ENCODE measurements at places on chromosomes 2 and 18.
A peak's percentile ranks its signal among the peaks of the same experiment; 100 is the strongest.

- no peak for DNase-seq
Measured at GRCh38 chr2:114192362-114192761, 250.1 kb upstream of the DPP10 start.

GRCh38 chr18:10927286-10927992, 221.9 kb downstream of the PIEZO2 start:
- DNase-seq: no peak

DNA sequence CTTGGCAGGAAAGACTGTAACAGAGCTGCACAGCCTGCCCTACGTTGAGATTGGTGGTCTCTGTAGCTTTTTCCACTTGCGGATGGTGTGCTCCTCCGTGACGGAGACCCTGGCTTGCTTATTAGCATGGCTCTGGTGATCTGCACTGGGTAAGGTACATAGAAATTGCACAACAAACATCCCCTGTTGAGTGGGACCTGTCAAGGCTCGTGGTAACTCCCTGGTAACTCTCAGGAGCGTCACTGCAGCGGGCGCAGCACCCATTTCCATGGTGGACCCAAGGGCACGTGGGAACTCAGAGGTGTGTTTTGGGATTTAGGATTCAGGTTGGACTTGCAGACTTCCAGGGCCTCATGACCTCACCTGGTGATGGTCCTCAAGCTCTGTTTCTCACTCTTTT, 1.1 kb downstream of the TRAF3IP1 start:
- DNase-seq: no peak

GRCh38 chr18:39799006-39799405, 2156.0 kb upstream of the PIK3C3 start:
- no peak for DNase-seq

DNA sequence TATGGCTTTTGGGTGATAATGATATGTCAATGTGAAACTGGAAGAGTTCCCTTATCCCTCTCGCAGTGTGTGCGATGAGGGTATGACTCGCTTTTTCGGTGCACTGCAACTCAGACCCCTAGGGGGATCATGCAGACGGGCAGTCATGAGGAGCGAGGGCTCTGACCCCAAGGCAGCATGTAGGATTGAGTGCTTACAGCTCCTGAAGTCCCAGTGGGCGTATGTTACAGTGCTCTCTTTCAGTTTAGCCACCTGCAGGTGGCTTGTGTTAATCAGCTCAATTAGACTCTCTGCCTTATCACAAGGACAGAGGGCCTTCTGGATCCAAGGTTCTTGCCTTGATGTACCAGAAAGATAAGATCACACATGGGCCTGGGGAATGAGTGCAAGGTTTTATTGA, 1269.9 kb upstream of the GYPC start:
- no peak for DNase-seq

GRCh38 chr2:178927173-178927572, 120.0 kb upstream of the TTN start:
- no peak for DNase-seq

- DNase-seq: no peak
Measured at GRCh38 chr2:128604045-128604444, 285.4 kb upstream of the HS6ST1 start.

- DNase-seq: no peak
Measured at GRCh38 chr2:126748929-126749518, 93.1 kb downstream of the GYPC start.

DNA sequence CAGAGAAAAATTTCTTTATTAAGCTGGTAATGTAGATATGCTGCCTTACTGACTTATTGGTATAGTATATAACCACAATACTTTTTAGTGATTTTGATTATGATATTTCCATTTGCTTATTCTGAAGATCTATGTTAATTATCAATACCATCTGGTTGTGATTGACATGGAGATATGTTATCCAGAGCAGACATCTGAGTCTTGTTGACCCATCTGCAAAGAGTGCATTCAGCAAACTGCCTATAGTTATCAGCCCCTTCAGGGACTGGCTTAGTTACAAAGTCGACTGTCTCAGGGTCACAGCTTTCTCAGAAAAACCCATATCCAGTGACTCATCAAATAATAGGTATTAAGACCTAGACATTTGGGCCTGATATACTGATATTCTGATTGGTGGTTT, 475.7 kb downstream of the DSC3 start:
- no peak for DNase-seq

DNA sequence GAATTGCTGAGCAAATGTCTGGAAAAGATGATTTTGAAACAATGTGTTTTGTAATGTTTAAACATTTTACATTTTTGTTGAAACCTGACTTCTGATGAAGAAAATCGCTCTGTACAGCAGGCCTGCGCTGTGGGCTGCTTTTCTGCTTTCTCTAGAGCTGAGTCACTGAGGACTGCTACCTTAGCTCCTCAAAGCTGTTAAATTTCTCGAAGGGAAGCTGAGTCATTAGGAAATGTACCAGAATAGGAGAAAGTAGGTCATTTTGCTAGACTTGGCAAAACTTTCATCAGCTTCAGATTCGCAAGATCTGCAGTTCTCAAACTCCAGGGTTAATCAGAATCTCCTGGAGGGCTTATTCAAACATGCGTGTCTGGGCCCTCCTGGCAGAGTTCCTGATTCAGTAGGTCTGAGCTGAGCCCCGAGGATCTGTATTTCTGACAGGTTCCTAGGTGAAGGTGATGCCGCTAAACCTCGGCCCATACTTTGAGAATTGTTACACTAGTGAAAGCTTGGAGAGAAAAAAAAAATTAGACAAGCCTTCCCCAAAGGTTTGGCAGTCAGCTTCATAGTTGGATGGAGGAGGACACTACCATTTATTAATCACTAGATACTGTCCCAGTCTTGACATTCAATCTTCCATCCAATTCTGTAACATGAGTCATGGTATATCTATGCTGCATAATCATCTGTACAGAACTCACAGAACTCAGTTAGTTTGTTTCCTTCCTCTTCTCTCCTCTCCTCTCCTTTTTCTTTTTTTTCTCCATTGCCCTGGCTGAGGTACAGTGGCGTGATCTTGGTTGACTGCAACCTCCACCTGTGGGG, 297.6 kb downstream of the PARD3B start:
- DNase-seq: no peak

DNA sequence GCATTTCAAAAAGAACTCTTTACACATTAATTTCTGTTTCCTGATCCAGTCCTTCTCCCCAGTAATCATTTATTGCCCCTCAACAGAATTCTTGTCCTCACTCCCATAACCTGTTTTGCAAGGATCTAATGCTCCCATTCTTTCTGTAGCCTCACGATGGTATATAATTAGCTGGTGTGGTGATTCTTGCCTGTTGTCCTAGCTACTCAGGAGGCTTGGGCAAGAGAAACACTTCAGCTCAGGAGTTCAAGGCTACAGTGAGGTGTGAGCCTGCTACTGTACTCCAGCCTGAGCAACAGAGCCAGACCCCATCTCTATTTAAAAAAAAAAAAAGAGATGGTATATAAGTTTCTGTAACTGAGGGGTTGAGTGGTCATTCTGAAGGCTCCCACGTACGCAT, 7.7 kb upstream of the TRAPPC8 start:
- no peak for DNase-seq

- no peak for DNase-seq
Measured at GRCh38 chr2:39136799-39137198, 15.9 kb upstream of the SOS1 start.

DNA sequence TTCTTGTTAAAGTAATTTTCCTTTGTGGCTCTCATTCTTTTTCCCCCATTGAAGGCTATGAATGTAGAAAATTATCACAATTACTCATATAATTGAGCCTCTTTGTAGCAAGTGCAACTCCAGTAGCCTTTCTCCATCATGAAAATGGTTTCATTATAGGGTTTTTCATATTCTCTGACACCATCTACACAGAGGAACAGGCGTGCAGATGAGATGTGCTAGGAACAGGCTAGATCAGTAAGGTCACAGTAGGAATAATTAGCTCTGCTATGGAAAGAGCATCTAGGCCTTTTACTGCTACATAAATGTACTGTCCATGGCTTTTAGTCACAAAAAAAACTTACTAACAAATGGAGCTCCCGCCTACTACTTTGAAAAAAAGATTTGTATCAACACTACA, 12.6 kb upstream of the DLX1 start:
- DNase-seq: no peak

DNA sequence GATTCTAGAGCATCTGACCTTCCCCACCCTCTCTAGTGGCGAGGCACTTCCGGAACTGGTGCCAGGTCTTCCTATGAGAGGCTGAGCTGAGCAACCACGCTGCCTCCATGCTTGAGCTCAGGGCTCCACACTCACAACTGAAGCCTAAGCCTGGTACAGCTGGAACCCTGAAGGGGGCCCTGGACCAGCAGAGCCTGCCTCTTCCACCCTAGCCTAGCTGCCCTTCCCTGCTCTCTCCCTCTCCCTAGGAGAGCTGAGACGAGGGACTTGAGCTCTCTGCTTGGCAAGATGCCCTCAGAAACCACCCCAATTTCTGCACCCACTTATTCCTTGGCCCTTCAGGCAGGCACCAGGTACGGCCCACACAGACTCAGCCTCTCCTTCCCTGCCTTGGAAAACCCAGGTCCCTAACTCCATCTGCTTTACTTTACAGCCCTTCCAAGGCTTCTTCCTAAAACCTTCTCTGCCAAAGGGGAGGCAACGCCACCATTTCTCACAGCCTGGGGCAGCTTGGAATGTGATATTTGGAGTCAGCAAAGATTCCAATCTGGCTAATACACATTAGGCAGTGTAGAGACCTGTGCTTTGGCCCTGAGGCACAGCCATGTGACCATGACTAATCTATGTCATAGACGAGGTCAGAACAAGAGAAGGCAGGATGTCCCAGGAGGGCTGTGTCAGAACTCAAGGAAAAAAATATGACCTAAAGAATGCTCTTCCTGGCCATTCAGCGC, 18.8 kb downstream of the COX7A2L start:
- no peak for DNase-seq

- no peak for DNase-seq
Measured at GRCh38 chr2:68594041-68594440, 49.3 kb upstream of the PROKR1 start.

GRCh38 chr2:217736776-217737550, 265.8 kb downstream of the TNS1 start:
- no peak for DNase-seq

DNA sequence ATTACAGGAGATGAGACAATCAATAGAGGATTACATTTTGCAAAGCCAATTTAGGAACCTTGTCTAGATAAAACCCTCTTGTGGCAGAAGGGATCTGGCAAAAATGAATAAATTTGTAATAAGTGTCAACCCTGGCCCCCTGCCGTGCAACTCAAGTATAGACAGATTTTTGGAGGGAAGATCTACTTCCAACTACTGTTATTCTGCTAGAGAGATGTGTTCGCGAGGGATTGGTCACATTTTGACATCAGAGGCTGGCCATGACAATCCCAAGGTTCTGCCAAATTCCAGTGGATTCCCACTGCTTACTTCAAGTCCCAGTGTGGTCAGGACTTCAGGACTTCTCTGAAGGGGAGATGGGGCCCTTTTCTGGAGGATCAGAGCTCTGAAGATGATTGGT, 192.6 kb downstream of the SH3RF3 start:
- DNase-seq: no peak

DNA sequence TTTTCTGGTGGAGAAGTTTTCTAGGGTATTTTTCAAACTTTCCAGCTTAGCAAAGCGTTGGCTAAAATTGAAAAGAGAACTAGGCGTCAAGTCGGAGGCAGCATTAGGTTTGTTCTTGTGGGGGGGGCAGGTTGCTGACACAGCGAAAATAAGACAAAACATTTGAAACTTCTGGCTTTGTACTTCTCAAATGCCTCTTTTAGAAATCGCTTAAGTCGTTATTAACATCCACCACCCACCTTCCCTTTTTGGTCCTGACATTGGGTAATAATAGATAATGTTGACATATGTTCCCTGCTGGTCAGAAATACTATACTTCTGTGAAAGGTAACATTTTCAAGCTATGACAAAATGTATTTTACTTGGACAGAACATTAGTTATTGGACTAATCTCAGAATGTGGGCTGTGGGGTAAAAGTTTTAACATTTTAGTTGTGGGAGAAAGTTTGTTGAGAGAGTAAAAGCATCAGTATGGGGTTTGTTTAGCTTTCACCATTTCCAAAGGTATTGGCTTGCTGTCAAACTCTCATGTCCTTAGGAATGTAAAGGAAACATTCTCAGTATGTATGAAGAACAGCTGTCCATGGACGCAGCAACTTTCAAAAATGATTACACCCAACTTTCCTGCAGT, 88.1 kb upstream of the ZEB2 start:
- no peak for DNase-seq

DNA sequence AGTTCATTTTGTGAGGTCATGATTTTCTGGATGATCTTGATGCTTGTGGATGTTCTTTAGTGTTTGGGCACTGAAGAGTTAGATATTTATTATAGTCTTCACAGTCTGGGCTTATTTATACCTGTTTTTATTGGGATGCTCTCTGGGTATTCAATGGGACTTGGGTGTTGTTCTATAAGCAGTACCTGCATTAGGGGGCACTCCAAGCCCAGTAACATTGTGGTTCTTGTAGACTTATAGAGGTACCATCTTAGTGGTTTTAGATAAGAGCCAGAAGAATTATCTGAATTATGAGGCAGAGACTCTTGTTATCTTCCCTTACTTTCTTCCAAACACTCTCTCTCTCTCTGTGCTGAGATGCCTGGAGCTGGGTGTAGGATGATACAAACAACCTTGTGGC, 470.0 kb downstream of the PIK3C3 start:
- no peak for DNase-seq

DNA sequence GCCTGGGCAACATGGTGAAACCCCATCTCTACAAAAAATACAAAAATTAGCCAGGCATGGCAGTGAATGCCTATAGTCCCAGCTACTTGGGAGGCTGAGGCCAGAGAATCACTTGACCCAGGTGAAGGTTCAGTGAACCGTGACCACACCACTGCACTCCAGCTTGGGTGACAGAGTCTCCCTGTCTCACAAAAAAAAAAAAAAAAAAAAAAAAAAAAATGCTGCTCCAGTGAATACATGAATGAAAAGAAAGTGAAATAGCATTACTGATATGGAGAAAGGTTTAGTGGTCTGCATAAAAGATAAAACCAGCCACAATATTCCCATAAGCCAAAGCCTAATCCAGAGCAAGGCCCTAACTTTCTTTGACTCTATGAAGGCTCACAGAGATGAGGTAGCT, 44.5 kb downstream of the METTL8 start:
- DNase-seq: no peak

GRCh38 chr2:101330253-101330933, 21.9 kb upstream of the RNF149 start:
- DNase-seq: peak; percentile 29

DNA sequence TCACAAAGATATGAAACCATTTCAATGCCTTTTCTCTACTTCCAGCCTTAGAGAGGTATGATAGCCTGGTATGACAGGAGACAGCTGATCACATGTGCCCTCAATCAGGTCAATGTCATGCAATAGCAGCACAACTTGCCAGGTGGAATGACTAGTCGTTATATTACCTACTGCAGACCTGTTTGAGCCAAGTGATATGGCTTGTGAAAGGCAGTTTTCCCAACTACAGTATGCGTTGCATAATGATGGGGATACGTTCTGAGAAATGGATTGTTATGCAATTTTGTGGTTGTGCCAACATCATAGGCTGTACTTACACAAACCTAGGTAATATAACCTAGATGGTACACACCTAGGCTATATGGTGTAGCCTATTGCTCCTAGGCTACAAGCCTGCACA, 262.8 kb downstream of the ICOS start:
- no peak for DNase-seq

All from stimulated activated naive CD8-positive, alpha-beta T cell treated with anti-CD3 and anti-CD28 coated beads, Interleukin-15, amount 100 ng/mL, for 72 hours (primary cell).